ENCODE measurements at places on chromosomes 2 and 18.
A peak's percentile ranks its signal among the peaks of the same experiment; 100 is the strongest.

- DNase-seq: no peak
Measured at GRCh38 chr2:110858993-110859701, 126.8 kb downstream of the ACOXL start.

DNA sequence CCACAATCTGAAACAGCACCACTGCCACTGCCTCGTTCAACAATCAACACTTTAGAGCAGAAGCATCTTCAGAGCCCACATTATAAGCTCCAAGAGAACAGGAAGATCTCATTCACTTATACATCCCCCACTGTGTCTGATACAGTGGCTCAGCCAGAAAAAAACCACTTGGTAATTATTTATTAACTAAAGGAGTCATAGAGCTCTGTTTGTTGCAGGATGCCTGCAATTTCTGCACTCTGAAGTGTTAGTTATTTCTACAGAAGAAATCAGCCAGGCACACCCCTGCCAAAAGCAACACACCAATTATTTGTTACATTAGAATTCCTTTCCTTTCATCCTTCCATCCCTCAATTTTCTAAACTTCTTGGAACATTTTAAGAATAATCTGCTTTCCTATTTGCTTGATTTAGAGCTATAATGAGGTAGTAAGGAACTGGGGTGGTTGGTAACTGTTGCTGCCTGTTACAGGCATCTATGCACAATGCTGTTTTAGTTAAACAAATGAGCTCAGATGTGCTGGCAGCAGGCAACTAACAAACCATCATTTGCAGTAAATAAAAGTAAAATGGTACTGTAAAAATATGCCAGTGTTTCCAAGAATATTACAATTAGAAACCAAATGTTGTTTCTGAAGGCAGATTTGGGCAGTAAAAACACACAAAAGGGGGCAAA is 59.9 kb downstream of the DYM start:
- DNase-seq: no peak

- no peak for DNase-seq
Measured at GRCh38 chr2:113126845-113127645, at the start of gene IL1RN. Gene IL1RN (plus strand): TSS chr2:113127598. CDS start chr2:113127625, 27 bp downstream.

DNA sequence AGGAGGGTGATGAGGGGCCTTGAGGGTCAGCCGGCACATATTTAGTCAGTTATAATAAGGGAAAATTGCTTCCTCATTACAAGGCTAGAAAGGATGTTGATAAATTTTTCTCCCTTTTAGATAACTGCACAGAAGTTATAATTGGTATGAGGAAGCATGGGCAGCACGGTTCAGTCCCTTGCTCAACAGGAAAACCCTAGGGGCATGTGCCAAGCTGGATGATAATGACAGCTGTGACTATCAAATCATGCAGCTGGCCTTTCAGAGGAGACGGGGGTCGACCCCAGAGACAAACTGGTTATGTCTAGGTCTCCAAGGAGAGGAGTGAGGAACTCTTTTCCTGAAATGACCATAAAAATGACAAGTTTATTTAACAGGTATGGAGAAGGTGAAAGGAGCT is 448.1 kb upstream of the VRK2 start:
- no peak for DNase-seq

GRCh38 chr2:229634601-229635370 is 79.6 kb downstream of the DNER start:
- DNase-seq: no peak

DNA sequence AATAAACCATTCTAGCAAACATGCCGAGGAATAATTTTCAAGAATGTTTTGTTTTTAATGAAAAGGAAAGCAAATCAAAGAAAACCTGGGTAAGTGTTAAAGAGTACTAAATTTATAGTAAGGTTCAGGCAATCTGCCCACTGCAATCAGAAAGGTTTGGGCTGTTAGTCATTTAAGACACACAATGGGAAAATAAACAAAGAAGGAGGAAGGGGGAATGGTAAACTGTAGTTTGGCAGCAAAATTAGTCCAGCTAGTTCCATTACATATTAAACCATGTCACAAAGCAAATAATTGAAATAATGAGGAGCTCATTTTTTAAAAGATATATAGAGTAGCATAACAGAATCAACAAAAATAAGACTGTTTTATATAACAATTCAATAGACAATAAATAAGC is 87.5 kb upstream of the COPS8 start:
- no peak for DNase-seq

- no peak for DNase-seq
Measured at GRCh38 chr2:17625446-17625845, 85.0 kb downstream of the VSNL1 start.

DNA sequence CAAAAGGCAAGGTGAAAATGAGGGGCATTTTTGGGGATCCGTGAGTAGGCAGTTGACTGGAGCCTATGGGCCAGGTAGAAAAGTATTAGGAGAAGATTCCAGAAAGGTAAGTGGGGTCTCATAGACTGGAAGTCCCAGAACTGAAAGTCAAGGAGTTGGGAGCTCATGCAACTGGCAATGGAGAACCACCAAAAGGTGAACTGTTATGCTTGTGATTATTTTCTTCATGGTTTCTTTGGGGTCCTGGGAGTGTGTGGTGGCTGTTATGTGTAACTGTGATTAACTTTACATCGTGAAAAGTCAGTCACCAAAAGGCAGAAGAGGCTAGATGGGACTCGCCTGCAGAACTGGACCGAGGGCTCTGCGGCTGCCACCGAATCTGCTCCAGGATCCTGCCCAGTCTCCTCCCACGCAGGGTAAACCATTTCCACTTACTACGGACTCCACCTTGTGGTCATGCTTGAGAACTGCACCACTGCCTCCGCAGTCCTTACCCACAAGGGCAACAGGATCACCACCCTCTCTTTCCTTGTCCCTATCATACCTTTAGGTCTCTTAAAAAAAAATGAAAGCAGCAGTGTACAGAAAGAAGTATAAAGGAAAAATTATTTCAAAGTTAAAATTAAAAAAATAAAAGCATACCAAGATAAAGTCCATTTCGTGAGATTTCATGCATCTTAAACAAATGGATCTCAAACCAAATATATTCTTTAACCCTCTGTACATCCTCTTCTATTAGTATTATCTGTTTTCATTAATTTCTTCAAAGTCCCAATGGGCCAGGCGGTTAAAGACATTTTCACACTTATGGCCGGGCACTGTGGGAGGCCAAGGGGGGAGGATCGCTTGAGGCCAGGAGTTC is 15.6 kb upstream of the CEP68 start:
- peak; percentile 40 for DNase-seq

GRCh38 chr2:239605976-239606375 is 205.2 kb upstream of the HDAC4 start:
- DNase-seq: no peak

GRCh38 chr18:43193336-43193735 is 77.9 kb upstream of the RIT2 start:
- DNase-seq: no peak

GRCh38 chr18:31736630-31737029 is 24.1 kb downstream of the SLC25A52 start:
- DNase-seq: no peak

DNA sequence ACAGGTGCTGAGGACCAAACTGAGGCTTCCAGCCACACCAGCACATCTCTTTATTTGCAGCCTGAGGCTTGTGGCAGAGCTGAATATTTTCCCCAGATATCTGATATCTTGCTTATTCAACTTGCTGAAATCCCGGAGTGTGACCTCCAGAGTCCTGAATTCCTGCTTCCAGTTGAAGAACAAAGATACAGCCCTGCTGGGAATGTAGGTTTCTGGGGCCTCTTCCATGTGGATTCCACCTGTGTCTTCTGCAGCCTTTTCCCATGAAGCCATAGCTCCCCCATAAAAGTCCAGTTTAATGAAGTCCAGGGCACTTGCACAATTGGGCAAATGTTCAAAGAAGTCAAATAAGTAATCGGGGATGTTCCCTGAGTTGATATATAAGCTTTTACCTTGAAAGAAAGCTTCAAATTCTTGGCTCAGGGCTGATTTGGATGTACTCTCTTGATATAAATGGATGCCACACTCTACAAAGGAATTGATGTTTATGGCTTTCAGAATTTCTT is 14.9 kb downstream of the NLRC4 start:
- no peak for DNase-seq

DNA sequence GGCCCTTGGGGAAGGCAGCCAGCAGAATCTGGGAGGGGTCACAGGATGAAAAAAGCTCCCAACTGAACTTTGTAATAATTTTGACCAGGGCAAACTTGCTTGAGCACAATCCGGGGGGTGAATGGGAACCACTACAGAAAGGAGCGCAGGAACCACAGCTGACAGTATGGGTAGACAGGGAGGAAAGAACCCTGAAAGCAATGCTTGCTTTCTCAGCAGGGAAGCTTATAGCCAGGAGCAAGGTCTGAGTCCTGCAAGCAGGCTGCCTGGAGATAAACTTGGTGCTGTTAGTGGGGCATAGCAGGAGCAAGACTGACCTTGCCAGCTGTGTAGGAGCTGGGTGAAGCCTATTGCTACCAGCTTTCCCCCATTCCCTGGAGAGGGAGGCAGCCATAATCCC is 195.2 kb downstream of the MTCL1 start:
- DNase-seq: no peak

GRCh38 chr18:79868811-79869541 is 71.2 kb downstream of the KCNG2 start:
- DNase-seq: no peak

DNA sequence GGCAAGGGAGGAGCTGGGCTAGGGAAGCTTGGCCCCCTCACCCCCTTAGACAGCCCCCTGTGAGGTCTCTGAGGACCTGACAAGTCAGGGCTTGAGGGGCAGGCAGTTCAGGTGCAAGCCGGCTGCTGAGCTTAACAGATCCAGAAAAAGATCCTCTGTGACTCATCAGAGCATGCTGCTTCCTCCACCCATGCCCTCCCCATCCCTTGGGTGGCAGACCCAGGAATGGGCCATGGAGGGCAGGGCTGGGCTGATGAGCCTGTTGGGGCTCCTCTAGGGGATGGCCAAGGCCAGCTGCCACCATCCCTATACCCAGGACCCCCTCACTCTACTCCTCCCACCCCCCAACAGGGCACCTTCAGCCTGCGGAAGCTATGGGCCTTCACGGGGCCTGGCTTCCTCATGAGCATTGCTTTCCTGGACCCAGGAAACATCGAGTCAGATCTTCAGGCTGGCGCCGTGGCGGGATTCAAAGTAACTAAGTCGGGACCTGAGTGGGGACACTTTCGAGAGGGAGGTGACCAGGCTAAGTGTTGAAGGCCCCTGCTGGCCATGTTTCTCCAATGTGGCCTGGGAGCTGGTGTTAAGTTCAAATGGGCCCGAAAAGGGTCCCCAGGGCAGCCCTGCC is 1.9 kb downstream of the SLC11A1 start:
- no peak for DNase-seq

DNA sequence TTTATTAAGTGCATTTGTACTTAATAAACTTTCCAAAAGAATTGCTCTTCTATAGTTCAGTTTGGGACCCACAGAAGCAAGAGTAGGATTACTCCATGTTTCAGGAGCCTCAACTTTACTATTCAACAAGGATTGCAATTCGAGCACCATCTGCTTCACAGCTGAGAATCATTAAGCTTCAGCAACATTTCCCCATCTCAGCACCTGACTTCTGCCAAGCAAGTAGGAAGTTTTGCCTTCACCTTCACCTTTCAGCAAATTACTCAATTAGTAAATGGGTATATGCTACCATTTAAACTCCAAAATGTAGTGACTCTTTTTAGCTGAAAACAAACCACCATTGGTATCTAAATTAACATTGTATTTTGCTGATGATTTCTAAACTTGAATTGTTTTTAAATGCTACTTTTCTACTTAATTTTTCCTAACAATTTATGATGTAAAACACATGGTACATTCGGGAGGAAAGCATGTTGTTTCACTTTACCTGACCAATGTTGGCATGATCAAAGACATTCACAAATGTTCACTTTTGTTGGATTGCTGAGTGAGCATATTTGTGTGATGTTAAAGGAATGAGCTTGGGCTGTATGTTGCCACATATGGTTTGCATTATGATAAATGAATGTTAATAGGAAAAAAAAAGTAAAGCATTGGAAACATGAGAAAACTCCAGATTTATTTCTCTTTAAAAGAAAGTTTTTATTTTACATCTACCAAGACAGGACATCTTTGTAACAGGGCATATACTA is 159.2 kb downstream of the GULP1 start:
- DNase-seq: no peak

- DNase-seq: no peak
Measured at GRCh38 chr18:79327199-79327721, 68.5 kb upstream of the NFATC1 start.

- DNase-seq: no peak
Measured at GRCh38 chr2:181526014-181526413, 68.8 kb downstream of the ITGA4 start.

DNA sequence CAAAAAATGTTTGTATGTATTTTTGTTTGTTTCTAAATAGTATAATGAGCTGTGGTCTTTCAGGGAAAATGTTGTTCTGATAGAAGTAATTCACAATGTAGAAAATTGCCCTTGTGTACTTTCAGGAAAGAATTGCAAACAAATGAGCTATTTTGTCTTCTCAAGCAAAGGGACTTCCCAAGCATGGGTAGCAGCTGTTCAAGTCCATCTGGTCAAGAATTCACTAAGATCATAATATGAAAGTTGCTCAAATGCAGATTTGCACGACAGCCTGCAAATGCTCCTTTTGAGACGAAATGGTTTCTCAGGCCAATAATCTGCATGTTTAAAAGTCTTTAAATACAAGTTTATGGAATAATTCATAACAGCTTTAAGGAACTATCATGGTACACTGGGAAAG is 51.9 kb upstream of the HNMT start:
- no peak for DNase-seq

DNA sequence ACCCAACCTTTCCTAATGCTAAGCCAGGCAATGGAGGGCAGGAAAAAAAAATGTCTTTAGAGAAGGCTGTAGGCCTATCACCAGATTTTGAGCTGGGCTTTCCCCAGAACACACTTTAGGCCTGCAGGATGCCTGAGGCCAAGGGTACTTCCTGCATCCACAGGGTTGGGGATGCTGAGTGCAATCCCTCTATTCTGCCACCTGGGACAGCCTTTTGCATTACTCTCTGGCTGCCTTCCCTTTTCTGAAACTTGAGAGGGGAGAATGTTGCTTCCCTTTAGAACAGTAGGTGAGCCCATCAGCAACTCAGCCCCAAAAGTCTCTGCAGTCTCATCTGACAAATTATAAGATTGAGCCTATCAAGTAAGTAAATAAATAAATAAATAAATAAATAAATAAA is 195.2 kb downstream of the SLC8A1 start:
- DNase-seq: no peak

DNA sequence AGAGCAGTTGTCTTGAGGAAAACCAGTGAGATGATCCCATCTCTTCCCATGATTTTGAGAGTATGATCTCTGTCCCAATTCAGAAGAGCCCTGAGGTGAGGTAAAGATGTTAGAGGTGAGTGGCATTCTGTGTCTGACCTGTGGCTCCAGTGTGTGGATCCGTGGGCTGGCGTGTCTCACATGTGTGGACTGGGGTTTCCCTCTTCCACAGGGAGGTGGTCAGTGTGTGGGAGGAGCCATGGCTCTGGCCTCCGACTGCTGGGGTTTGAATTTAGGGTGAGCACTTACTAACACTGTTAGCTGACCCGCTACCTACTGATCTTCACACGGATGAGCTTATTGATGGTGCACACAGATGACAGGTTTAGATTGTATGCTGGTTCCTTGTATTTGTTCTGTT is 31.2 kb downstream of the ASAP2 start:
- DNase-seq: no peak
